Activated CD4-positive, alpha-beta memory T cell treated with anti-CD3 and anti-CD28 coated beads for 36 hours (primary cell): ENCODE measurements at places on chromosomes 7 and 10.

DNA sequence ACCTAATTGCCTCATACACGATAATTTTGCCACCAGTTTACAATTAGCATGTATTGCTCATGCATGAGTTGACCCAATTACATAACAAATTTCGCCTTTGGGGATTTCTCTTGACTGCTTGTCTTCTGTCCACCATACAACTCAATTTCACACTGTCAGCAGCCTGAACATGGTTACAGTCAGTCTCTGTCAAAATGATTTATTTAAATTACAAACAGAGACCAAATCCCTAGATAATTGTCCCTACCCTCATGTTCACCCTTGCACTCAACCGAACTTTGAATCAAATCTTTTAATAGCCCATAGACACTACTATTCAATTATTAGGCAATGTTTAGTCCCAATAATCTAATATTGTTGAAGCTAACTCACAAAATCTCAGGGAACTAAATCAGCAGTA lies 59.7 kb upstream of the NEBL start:
- no peak for DNase-seq

GRCh38 chr7:151590850-151591771 lies 71.4 kb upstream of the RHEB start:
- no peak for DNase-seq

DNA sequence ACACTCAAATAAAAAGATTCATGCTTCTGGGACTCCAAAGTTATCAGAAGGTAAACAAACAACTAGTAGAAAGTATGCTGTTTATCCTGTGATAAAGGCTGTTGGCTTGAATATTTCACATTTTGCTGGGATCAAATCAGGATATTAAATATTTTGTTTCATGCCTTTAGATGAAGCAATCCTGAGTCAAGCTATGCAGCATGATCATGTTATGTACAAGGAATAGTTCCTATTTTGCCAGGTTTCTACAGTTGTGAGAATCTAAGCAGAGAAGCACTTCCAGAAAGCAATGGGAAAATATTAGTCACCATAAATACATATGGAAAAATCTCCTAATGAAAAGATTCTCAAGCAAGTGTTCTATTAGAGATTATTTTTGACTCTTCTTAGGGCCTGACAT lies 262.8 kb upstream of the PCDH15 start:
- no peak for DNase-seq

GRCh38 chr7:122688400-122688998 lies 10.4 kb downstream of the RNF133 start:
- DNase-seq = no peak

DNA sequence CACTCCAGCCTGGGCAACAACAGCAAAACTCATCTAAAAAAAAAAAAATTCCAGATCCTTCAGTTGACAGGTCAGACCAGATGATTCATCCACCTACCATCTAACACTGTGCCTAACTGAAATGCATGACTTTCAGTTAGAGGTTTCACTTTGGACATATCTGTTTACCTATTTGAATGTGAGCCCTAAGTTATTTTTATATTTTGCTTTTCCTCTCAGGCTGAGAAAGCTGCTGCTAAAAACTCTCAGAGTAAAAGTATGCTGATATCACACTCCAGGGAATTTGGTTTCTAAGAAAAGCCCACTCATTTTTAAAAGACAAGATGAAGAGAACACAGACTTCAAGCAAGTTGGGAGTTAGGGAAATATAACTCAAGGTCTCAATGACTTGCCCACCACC lies 126.0 kb downstream of the SGMS1 start:
- DNase-seq = no peak

DNA sequence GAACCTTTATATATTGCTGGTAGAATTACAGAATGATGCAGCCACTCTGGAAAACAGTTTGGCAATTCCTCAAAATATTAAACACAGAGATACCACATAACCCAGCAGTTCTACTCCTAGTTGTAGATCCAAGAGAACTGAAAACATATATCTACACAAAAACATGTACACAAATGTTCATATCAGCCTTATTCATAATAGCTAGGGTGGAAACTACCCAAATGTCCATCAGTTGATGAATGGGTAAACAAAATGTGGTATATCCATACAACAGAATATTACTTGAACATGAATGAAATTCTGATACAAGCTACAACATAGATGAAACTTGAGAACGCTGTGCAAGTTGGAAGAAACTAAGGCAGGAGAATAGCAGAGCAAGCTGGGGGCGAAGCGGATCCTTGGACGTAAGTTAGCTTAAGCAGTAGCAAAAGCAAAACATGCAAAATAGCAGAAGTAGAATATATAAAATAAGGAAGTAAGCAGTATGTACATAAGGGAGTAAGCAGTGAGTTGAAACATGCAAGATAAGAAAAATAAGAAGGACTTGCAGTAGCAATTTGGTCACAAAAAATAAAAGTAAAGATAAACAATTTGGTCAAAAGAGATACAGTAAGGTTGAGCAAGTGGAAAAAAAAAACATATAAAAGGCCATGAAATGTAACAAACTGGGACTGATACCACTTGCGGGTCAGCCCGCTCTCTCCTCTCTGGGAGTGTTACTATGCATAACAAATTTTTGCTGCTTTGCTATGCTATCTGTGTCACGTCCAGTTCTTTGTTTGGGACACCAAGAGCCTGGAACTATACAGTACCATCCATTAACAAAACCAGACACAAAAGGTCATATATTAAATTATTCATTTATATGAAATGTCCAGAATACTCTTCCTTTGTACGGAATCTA lies 18.0 kb upstream of the HILPDA start:
- no peak for DNase-seq

GRCh38 chr10:127146661-127147060 lies 49.7 kb downstream of the INSYN2A start:
- no peak for DNase-seq

DNA sequence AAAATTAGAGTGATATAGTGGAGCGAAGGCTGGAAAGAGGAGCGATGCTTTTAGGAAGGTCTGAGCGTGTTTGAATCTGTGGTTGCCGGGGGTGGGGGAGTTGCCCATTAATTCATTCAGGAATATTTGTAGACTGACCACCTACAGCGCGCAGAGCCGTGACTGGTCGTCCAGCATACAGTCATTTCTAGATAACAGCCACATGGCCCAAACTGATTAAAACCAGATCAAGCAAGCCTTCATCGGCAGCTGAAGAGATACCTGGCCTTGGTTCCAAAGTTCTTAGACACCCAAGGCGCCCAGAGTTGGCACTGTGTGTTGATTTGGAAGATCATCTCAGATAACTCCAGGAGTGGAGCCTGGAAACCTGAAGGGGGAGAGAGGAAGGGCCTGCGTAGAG lies 1.7 kb downstream of the PROSER2 start:
- DNase-seq = no peak
